ENCODE measurements at places on chromosomes 6 and 20.

DNA sequence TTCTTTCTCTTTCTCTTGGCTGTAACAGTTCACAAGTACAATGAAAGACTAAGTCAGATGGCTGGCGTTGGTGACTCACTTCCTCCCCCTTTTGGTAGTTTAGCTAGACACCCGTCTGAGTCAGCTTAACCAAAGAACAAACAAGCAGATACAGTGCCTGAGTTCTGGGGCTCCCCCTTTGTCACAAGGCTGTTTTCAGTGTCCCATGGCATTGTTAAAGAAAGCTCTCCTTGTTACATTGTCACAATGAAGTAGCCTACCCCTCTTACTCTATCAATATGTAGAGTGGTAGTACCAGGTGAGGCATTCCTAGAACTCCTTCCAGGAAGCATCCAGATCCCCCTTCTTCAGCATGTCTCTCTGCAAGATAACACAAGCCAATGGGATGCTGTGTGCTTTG is 38.6 kb downstream of the KIAA0408 start:
- DNase-seq, result no peak

DNA sequence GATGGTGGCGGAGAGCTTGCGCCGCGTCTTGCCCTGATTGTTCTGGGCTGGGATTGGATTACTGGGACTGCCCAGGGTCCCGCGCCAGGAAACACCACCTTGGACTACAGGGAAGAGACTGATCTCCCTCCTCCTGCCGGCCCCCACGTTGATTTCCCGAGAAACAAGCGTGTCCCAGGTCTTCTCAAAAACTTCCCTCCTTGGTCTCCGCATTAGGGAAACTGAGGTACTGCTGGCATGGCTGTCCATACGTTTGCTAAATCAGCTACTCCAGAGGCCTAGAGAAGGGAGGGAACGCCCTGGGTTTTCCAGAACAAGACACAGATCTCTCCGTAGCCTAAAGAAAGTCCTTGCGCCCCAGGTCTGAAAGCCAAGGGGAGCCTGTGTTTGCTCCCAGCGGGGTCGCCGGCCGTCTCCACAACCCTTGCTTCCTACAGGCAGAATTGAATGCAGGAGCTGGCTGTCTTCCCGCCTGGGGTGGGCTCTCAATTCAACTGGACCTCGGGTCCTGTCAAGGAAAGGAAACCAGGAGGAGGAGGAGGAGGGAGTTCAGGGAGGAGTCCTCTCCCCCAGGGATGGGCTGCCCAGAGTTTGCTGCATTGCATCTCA is 29.2 kb downstream of the TFAP2A start:
- no peak for DNase-seq

DNA sequence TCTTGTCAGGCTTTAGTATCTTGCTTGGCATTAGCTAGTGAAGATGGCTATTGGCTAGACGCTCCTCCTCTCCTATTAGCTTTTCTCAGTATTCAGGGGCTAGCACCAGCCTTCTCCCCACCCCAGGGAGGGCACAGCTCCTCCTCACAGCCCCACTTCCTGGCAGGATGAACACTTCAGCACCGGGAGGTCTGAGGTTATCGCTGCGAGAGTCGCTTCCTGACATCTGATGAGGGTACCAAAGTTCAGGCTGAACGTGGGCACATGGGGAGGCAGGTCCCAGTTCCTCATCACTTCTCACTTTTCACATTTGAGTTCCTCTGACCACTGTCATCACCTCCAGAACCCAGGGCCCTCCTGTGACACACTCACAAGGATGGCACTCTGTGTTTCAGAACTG is 66.6 kb downstream of the LAMA4 start:
- DNase-seq, result no peak

DNA sequence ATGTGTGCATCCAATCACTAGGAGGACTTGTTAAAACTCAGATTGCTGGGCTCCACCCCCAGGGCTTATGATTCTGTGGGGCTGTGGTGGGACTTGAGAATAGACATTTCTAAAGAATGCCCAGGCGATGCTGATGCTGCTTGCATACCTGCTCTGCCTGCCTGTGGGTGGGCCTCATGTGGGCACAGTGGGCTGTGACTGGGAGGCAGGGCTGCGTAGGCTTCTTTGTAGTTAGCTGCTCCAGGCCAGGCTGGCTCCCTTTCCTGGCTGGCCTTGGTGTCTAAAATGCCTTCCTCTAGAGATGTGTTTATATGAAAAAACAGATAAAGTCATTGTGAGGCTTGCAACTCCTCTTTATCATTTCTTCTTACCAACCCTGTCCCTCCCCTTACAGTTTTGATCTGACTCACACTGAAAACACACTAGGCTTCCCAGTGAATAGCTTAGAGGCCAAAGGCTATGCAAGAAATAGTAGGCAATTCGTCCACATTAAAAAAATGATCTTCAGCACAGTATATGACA is 495.5 kb upstream of the MAP3K7 start:
- no peak for DNase-seq

- no peak for DNase-seq
These were observed 474.2 kb upstream of the SULF2 start for GRCh38 chr20:48259456-48259855.

- no peak for DNase-seq
These were observed 3.3 kb downstream of the MAPRE1 start for GRCh38 chr20:32823078-32823477.

- DNase-seq, result no peak
These were observed 9.5 kb downstream of the YWHAB start for GRCh38 chr20:44894959-44895358.

- no peak for DNase-seq
These were observed 4.7 kb downstream of the GTSF1L start for GRCh38 chr20:43722153-43722505.

- no peak for DNase-seq
These were observed 8.8 kb downstream of the RSPH3 start for GRCh38 chr6:158991017-158991723.

- DNase-seq, result no peak
These were observed 112.5 kb downstream of the FAM50B start for GRCh38 chr6:3961581-3962215.

DNA sequence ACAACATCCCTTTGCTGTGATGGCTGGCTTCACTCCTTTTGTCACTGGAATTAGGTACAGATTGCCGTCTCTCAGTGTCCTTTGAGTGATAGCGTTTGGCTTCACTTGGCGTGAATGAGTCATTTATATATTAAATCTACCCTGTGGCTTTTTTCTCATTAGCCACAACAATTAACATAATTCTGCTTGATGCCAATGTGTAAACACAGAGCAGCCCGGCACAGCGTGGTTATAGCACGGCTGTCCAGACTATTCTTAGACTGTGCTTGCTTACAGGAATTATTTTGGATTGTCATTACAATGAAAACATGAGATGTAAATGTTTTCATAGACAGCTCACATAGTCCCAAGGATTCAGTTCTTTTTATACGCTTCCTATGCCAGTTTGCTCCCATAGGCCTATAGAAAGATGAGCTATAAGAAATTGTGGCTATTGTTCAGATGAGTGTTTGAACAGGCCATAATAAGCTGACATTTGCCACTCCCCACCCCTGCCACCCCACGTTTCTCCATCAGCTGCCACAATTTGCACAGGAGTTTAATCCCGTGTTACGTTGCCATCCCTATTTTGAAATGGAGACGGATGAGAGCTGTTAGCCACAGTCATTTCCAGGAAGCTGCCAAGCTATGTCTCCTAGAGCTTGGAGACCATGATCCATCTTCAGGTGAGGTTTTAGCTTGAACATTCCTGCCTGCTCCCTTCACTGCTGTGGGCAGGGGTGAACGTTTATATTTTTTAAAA is 65.9 kb downstream of the PPP1R14C start:
- no peak for DNase-seq

DNA sequence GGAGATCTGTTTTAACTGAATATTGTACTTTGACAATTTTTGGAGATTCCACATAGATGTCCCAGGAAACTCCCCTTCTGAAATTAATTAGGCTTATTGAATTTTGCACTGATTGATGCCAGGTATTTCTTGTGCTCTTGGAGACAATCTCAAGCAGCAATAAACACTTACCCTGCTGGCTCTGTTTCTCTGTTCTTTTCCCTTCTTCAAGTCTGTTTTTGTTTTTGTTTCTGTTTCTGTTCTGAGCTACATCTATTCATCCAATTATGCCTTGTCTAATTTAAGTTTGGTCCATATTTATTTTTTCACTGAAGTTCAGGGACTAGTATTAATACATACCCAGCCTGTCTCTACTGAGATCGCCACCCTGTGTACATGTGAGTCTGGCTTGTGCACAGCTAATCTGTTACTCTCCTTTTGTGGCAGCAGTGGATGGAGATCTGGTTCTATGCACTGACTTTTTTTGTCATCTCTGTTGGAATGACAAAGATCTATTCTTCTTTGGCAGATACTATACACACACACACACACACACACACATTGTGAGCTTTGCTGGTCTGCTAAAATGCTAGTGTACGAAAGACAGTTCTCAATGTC is 51.9 kb downstream of the IL22RA2 start:
- DNase-seq, result no peak

DNA sequence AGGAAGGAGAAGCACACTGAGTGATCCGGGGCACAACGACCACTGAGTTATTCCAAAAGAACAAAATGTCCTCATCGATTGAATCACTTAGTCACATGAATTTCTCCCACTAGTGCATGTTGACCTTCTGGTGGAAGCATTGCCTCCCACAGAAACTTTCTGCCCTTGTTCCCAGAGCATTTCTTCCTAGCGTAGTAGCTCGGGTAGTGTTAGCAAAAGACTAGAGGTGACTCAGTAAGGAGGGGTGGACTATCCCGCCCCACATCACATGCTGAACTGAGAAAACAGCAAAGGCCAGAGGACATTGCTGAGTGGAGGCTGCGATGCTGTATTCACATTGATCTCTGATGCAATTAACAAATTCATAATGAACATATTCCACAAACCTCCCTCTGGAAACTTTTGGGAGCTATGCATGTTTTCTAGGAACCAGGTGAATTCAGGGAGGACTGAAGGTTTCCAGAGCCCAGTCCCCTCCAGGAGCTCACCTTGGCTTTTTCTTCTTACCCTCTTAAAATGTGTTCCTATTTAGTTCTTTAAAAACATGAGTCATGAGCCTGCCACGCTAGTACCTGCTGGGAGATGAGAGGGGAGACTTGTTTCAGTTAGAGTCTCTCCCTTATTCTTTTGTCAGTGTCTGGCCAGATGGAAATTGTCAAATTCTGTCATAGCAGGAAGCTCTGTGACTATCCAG is 507.9 kb downstream of the CDH26 start:
- DNase-seq, result no peak

GRCh38 chr6:160973311-160974250 is 18.0 kb upstream of the MAP3K4 start:
- DNase-seq, result no peak

- DNase-seq, result no peak
These were observed 177.2 kb upstream of the RNF24 start for GRCh38 chr20:4192378-4193068.

DNA sequence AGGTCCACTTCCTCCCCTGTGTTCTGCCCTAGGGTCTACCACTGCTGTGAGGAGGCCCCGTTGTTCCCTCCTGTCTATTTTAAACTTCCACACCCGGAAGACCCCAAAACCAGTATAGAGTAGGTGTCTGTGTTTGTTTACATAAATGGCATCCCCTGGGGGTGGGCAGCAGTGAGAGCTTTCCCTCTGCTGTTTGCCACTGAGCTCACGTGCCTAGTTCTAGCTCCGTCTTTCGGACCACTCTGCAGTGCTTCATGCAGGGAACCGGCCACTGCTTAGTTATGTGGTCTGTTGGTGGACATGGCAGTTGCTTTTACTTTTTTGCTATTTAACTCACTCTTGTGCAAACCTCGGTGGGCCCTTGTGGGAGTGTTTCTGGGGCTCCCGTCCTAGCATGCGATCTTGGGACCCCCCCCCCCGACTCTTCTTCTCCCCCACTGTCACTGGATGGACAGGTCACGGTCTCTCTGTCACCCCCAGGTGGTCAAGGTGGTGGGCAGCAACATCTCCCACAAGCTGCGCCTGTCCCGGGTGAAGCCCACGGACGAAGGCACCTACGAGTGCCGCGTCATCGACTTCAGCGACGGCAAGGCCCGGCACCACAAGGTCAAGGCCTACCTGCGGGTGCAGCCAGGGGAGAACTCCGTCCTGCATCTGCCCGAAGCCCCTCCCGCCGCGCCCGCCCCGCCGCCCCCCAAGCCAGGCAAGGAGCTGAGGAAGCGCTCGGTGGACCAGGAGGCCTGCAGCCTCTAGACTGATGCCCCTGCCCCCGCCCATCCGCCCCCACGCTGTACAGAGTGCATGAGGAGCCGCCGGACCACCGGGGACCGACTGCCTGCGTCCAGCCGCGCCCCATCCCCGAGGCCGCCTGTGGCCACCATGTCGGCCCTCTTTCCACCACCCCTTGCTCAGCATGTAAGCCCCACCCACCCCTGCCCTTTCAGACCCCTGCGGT is 40.9 kb downstream of the VSTM2L start:
- DNase-seq, result no peak

DNA sequence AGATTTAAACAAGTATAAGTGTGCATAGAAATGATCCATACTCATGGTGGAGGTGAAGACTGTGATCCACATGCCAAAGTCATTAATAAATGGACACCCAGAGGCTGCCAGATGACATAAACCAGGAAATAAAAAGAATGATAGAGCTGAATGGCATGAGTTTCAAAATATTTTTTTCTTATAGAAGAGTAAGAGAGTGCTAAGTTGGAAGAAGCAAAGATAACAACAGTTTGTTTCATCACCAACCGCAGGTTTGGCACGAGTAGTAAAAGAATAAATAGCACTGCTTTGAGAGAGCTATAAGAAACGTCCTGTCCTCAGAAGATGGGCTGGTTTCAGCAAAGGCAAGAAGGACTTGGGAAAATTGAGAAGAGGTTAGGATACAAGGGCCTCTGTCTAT is 246.9 kb downstream of the UBE3D start:
- no peak for DNase-seq

- no peak for DNase-seq
These were observed 79.8 kb downstream of the PRDM1 start for GRCh38 chr6:106165885-106166485.

DNA sequence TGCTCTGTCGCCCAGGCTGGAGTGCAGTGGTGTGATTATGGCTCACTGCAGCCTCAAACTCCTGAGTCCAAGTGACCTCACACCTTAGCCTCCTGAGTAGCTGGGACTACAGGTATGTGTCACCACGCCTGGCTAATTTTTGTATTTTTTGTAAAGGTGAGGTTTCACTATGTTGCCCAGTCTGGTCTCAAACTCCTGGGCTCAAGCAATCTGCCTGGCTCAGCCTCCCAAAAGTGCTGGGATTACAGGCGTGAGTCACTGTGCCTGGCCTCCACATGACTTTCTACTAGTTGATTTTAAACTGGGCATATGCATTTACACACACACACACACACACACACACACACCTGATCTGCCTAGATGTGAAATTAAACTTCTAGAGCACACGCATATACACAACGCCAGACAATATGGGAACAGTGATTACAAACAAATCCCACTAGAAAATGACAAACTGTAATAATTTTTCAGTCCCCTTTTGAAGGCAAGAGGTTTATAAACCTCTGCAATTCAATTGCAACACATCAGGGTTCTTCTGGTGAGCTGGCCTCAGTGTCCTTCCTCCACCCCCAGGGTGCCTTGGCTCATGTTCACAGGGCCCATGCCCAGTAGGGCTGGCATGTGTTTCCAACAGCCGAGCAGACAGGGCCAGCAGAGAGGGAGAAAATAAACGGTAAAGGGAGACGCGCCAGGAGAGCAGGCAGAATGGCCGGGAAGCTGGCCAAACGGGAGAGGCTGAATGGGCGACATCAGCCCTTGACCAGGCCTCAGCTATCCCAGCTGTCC is 31.2 kb downstream of the PARD6B start:
- no peak for DNase-seq

- DNase-seq, result no peak
These were observed 151.5 kb downstream of the CD24 start for GRCh38 chr6:106823058-106823457.

All from NCI-H2171 (cell line).